Ovary (tissue), 10 donors: ENCODE measurements at places on chromosomes 2 and 18. TPM values are rescaled to one million over a fixed set of nuclear protein-coding genes. Genes with fewer than 3 reads are reported as not detected.

GRCh38 chr18:45164551-45164950 lies 450.7 kb upstream of the SLC14A2 start:
- no peak for DNase-seq

DNA sequence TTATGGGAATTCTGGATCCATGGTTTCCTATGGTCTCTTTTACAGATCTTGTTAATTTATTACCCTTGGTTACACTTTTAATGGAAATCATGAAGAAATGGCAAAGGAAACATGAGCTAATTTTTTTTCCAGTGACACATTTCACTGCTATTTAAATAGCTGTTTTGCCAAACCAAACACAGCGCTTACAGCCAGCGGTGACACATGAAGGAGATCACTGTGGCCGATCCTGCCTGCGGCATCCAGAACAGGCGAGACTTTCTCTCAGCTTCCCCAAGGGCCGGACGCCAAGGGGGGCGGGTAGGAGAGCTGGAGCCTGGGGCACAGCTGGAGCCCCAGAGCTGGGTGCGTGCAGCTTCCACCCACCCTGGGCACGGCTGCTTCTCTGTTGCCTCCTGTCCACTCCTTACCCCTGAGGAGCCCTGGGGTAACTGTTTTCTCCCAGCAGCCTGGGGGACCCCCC lies 81.4 kb upstream of the PKDCC start:
- DNase-seq: peak; percentile 84

GRCh38 chr2:96729748-96730147 lies 10.1 kb downstream of the LMAN2L start:
- no peak for DNase-seq

DNA sequence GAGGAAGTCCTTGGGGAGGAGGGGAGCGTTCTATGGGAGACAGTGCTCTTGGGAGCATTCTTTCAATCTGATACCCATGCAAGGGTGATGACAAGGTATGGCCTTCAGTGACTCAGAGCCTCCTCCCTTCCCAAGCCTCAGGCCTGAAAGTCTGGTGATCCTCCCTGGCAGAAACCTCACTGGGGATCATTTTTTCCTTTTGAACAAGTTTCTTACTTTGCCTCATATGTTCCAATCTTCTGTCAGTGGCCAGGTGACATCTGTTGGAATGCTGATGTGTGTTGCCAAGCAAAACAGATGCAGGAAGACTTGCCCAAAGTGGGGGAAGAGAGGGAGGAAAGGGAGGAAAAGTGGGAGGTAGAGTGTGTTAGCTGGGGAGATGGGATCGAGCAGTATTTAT lies 224.8 kb downstream of the NEDD4L start:
- DNase-seq: no peak

GRCh38 chr18:58266291-58266690 lies 222.3 kb downstream of the NEDD4L start:
- no peak for DNase-seq

GRCh38 chr2:100642425-100642824 lies 79.6 kb downstream of the PDCL3 start:
- DNase-seq: no peak

GRCh38 chr2:176067589-176068418 lies 16.0 kb downstream of the EVX2 start:
- DNase-seq: no peak

GRCh38 chr2:98432145-98432544 lies 12.5 kb upstream of the INPP4A start:
- no peak for DNase-seq

DNA sequence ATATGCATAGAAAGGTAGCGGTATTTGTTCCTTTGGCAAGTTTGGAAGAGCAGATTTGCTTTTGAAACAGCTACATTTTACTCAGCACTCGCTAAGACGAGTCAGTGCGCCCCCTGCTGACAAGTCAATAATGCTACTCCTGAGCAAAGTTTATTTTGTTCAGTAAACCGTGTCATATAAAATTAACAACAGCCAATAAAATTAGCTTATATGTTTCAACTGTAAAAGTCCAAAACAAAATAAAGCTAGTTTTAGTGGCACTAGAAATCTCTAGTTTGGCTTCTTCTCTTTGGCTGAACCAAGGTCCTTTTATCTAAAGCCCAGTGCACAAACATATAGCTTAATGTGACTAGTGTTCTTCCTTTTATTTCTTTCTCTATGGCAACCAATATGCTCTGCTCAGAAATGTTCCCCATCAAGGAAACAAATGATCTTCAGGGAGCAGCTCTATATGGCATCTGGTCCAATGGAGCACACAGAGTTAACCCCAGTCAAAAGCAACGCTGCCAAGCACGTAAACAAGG lies 4.2 kb upstream of the POU3F3 start:
- DNase-seq: no peak

DNA sequence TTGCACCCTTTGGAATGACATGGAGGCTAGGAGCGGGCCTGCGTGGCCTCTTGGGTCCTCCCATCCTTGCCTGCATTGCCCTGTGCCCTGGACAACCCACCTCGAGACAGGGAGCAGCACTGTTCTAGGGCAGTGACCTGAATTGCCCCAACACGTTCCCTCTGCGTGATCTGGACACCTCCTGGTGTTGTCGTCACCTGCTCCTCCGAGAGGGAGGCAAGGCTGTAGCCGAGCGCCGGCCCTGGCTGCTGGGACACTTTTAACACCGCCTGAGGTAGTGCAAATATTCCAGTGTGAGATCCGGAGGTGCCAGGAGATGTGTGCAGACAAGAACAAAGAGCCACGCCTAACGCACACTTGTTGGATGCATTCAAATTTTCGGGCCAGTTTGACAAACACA lies 131.5 kb downstream of the SMAD7 start:
- DNase-seq: peak; percentile 16

DNA sequence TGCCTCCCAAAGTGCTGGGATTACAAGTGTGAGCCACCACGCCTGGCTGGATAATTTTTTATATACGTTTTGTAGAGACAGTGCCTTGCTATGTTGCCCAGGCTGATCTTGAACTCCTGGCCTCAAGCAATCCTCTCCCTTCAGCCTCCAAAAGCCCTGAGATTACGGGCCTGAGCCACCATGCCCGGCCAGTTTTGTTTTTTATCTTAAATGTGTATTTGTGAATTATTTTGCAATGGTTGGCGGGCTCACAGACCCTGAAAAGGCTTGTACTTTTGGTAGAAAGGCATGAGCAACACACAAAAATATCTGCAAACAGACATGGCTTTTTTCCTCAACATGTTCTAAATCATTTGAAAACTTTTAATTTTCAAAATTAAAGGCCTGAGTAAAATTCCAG lies 73.4 kb upstream of the TMEM18 start:
- DNase-seq: no peak

DNA sequence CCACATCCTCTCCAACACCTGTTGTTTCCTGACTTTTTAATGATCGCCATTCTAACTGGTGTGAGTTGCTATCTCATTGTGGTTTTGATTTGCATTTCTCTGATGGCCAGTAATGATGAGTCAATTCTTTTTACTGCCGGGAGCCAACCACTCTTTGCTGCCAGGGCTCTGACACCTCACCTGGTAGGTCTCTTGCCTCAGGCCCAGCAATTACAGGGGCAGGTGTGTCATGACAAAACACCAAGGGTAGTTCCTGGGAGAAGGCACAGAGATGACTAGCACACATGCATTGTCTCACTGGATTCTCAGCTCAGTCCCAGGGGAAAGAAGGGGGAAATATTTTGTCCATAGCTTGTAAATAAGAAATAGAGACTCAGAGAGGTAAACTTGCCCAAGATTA lies 122.3 kb downstream of the CHST9 start:
- no peak for DNase-seq

DNA sequence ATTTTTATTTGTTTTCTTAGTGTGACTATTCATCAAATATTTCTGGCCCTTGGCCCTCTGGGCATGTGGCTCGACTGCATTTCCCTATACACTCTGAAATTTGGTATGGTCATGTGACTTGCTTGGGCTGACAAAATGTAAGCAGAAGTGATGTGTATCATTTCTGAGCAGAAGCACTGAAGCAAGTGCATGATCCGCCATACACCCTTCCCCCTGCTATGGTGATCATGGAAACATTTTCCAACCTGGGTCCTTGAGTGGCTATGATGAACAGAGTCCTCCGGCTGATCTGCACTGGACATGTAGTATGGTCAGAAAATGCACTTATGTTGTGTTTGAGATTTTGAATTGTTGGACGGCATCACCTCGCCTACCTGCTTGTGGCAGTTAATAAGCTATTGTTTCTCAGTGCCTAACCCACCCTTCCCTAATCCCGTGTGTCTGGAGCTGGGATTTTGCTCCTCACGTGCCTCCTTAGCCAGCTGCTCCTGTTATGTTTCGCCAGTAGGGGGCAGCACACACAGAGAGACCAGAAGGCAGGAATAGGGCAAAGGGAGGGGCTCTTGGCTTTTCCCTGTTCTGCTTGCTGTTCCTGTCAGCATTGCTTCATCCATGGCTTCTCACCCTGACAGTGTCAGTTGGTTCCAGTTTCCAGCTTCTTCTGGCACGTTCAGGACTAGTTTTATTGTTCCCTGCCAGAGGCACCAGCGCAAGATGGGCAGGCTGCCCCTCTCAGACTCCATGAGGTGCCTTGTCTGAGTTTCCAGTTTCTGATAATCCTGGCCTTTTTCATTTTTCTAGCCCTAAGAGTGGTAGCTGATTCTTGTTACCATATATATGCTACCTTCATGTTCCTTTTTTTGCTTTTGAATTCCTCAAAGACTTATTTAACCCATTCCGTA lies 207.4 kb downstream of the ARL6IP6 start:
- DNase-seq: peak; percentile 65

HOXD4 gene
- 11.0 TPM for polyA plus RNA-seq

ABCG8 gene
- polyA plus RNA-seq: 0.02 TPM

PAPOLG gene
- polyA plus RNA-seq: 15.5 TPM

AQP12B gene
- not detected for polyA plus RNA-seq

UGT1A6 gene
- polyA plus RNA-seq: not detected

ZNF24 gene
- polyA plus RNA-seq: 18.7 TPM

GALNT13 gene
- 0.70 TPM for polyA plus RNA-seq

NOSTRIN gene
- 21.8 TPM for polyA plus RNA-seq

GALNT5 gene
- polyA plus RNA-seq: 0.22 TPM
